Activated T-cell treated with anti-CD3 and anti-CD28 coated beads for 4 hours (primary cell): ENCODE measurements at places on chromosomes 5 and 9.

DNA sequence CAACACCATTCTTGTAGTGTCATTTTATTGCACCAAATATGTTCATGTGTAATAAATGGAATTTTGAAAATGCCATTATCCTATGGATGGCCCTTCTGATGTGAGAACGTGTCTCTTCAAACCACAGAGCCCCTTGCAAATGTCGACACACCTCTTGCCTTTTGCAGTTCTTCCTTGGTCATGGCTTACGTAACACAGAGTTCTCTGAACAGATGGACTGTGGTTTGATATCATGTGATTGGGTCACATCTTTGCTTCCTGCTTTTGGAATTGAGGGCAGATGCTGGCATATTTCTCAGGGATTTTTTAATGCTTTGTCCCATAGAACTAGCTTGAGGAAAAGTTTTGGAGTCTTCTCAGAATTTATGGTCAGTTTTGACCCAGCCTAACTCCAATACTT is 4.6 kb downstream of the TGFBR1 start:
- no peak for DNase-seq

GRCh38 chr5:74519161-74519571 is 121.4 kb downstream of the ENC1 start:
- DNase-seq, result no peak

- DNase-seq, result no peak
Measured at GRCh38 chr9:120366644-120367019, 213.3 kb downstream of the CDK5RAP2 start.

DNA sequence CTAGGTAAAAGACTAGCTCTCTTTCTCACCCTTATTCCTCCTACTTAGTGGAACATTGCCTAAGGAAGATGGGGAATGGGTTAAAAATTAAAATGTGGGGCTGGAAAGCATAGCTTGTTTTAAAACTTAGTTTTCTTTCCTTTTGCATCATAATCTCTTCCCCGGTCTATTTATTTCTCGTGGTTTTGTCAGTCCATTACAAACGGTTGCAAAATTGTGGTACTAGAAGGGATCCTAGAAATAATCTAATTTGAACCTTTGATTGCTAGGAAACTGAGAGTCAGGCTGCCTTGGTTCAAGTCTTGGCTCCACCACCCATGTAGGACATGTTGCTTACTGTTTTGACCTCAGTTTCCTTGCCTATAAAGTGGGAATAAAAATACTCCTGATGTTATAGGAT is 1.3 kb downstream of the IL31RA start:
- no peak for DNase-seq

GRCh38 chr9:88578121-88579049 is 43.4 kb downstream of the NXNL2 start:
- DNase-seq, result peak; percentile 54

GRCh38 chr9:88828018-88828417 is 163.2 kb upstream of the S1PR3 start:
- DNase-seq, result no peak
